Panc1 (cell line): ENCODE measurements at places on chromosomes 3 and 15.

GRCh38 chr3:129835198-129835597, 58.3 kb downstream of the TMCC1 start:
- no peak for DNase-seq

DNA sequence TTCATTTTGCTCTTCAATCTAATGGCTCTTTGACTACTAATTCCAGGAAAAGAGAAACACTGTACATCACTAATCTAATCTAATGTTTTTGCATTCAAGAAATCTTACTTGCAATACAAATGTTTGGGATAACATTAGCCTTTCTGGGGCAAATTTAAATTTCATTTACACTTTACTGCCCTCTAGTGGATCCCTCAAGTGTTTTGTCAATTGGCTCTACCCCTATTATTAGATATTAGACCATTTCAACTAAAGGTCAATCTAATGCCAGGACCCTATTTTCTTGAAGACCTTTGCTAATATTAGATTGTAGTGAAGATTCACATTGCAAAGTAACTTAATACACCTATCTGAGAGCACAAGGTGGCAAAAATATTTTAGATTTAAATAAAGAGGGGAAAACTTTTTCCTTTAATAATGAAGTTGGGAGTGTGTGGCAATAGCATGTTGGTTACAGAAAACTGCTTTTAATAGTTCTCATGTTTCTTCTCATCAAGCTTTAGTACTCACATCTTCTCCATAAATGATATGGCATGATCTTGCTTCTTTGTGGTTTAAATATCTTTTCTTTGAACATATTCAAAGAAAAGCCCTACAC, 5.0 kb downstream of the C2CD4A start:
- DNase-seq = no peak

DNA sequence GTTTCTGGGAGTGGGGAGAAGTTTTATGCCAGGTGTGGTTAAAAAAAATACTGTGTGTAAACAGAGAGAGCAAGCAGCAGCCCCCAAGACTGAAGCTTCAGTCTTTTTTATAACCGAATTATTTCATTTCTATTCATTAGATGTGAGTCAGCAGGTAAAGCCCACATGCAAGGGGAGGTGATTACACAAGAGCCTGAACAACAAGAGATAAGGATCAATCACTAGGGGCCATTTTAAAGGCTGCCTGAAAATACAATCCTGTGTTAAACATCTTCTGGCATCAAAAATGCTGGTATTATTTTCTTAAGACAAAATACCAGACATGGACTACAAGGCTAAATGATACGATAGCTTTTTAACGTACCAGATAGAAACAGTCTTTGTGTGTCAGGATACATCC, 217.3 kb downstream of the SUCLG2 start:
- DNase-seq = no peak

DNA sequence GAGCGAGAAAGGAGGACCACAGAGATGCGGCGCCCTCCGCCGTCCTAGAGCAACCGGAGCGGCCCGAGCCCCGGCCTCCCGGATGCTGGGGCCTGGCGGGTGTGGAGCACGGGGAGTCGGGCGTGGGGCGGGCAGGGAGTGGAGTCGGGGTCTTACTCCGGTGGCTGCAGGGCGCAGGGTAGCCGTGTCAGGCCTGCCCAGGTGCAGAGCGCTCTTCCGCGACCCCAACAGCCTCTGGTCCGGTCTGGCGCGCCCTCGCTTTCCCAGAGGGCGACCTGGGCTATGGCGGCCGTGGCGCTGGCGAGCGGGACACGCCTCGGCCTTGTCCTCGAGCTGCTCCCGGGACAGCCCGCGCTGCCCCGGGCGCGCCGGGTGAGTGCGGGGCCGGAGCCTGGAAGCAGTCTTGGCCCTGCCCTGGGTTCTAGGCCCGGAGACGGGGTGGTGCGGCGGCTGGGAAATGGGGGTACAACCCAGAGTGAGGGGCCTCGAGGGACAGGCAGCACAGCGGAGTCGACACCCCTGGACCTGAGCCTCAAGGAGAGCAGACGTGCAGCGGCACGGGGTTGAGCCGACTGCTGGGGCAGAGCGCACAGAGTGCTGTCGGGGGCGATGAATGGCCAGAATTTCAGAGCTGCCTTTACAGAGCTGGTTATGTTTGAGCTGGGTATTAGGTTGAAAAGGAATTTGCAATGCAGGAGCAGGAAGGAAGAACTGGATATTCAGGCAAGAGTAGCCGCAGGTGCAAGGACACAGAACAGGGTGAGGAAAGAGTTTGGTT, at the start of gene ZNF662:
TSS of gene ZNF662 (plus strand) at position 73 of the 778 bp plus-strand sequence. CDS start 1,973 bp downstream, outside the sequence.
- DNase-seq = no peak

GRCh38 chr3:62614527-62614926, 241.2 kb upstream of the FEZF2 start:
- DNase-seq = no peak

- no peak for DNase-seq
These were observed 832.0 kb downstream of the OTOL1 start for GRCh38 chr3:162328649-162329048.

DNA sequence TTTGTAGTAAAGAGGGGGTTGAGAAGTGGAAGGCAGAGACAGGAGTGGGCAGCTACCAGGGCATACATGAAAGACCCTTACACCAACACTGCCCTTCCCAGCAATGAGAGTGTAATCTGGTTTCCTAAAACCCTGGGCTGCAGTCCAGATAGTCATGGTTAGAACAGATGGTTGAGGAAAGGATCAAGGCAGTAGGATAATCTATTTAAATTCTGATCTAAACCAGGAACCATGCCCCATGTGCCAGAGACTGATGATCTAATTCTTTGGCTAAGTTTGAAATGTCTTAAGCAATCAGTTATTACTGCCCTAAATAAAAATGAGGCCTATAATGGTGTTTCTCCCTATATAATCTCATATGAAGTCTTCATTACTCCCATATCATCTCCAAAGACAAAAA, 59.6 kb downstream of the PRTG start:
- no peak for DNase-seq

GRCh38 chr3:87498358-87499080, 222.1 kb upstream of the POU1F1 start:
- no peak for DNase-seq
